ENCODE measurements at places on chromosomes 3 and 15.
A peak's percentile ranks its signal among the peaks of the same experiment; 100 is the strongest.

GRCh38 chr3:197366301-197367044 lies 68.1 kb upstream of the DLG1 start:
- H3K36me3 ChIP-seq, result no peaks in the 10 kb centered on the region
- H3K27ac ChIP-seq, result no peak overlapping the region
- H3K4me1 ChIP-seq, result no peaks in the 10 kb centered on the region
- H3K4me3 ChIP-seq, result no peak overlapping the region
- no peak for DNase-seq
- peaks cover 15% of the 10 kb centered on the region for H3K27me3 ChIP-seq

DNA sequence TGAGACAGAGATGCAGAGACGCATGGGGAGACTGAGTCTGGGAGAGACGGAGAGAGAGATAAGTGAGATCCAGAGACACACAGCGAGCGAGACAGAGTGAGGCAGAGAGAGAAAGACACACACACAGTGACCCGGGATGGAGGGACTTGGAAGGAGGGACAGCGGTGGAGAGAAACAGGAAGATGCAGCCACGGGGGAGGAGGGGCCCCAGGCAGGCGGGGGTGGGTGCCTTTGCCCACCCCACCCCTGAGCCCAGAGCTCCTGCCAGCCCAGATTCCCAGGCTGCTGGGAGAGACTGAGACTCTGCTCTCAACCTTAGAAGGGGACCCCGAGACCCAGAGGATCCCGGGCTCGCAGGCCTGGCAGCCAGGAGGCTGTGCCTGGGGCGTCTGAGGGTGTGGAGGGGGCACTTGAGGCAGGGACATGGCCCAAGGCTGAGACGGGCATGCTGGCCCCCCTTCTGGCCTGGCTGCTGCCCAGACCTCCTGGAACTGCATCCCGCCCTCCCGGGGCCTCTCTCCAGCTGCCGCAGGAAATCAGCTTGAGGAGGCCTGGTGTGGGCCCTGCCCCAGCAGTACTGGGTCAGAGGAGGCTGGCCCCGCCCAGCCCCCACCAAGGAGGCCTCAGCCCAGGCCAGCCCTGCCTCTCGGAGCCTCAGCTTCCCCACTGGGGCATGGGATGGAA lies 18.1 kb downstream of the H1-8 start:
- H3K36me3 ChIP-seq, result no peaks in the 10 kb centered on the region
- H3K4me1 ChIP-seq, result peaks cover 21% of the 10 kb centered on the region
- no peak for DNase-seq
- no peaks in the 10 kb centered on the region for H3K27me3 ChIP-seq
- no peak overlapping the region for H3K4me3 ChIP-seq

DNA sequence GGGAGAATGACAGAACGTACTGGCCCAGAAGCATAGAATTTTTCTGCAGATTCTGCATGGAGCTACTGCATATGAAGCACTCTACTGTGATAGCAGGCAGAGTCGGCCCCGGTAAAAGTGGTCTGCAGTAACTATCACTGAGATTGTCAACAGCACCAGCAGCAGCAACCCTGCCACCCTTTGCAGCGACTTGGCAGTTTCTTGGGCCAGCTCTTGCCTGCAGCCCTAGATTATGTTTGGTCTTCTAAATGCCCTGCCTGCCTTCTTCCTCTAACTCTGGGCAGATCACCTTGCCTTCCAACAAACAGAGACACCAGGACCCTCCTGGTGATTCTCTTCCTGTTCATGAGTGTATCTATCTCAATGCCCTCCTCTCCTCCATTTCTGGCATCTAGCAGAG lies 129.1 kb upstream of the ABHD17C start:
- H3K27me3 ChIP-seq, result peaks cover 37% of the 10 kb centered on the region
- no peak overlapping the region for H3K27ac ChIP-seq
- no peaks in the 10 kb centered on the region for H3K36me3 ChIP-seq
- no peaks in the 10 kb centered on the region for H3K4me1 ChIP-seq
- no peak for DNase-seq

DNA sequence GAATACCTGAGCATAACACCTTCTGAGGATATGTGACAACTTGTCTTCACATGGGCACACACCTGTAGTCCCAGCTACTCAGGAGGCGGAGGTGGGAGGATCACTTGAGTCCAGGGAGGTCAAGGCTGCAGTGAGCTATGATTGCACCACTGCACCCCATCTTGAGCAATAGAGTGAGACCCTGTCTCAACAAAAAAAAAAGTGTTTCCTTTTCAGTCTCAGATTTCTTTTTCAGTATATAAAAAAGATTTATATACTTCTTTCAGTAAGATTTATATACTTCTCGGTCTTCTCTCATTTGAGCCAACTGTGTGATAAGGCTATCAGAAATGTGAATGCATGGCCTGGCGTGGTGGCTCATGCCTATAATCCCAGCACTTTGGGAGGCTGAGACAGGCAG lies 84.9 kb upstream of the SKOR1 start:
- no peaks in the 10 kb centered on the region for H3K36me3 ChIP-seq
- DNase-seq, result no peak
- H3K4me1 ChIP-seq, result peaks cover 10% of the 10 kb centered on the region
- H3K27ac ChIP-seq, result no peak overlapping the region
- no peaks in the 10 kb centered on the region for H3K27me3 ChIP-seq
- no peak overlapping the region for H3K4me3 ChIP-seq

GRCh38 chr3:126119976-126120375 lies 36.1 kb upstream of the SLC41A3 start:
- DNase-seq, result no peak
- peaks cover 12% of the 10 kb centered on the region for H3K27me3 ChIP-seq
- H3K27ac ChIP-seq, result no peak overlapping the region

DNA sequence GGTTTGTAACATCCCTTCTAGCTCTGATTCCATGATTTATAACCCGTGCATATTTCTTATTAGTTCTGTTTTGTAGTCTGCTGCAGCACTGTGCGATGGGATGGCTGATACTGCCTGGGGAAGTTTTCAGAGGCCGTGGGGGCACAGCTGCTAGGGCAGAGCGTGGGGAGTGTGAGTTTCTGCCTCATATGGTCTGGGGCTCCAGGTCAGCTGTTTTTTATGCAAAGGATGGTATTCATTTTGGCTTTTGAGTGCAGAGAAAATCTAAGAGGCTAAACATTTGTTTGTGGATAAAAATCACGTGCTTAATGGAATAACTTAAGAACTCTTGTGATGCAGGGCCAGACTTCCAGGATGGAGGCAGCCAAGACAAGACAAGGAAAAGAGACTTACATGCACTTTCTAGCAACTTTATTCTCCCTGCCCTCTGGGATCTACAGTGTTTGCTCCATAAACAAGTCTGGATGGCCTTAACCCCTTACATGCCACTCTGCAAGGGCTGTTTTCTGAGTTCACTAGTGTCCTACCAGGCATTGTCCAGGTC lies 45.5 kb upstream of the CFAP161 start:
- no peak for DNase-seq
- peaks cover 45% of the 10 kb centered on the region for H3K27me3 ChIP-seq
- no peak overlapping the region for H3K4me3 ChIP-seq
- no peaks in the 10 kb centered on the region for H3K36me3 ChIP-seq
- H3K4me1 ChIP-seq, result peaks cover 3% of the 10 kb centered on the region
- H3K27ac ChIP-seq, result no peak overlapping the region

DNA sequence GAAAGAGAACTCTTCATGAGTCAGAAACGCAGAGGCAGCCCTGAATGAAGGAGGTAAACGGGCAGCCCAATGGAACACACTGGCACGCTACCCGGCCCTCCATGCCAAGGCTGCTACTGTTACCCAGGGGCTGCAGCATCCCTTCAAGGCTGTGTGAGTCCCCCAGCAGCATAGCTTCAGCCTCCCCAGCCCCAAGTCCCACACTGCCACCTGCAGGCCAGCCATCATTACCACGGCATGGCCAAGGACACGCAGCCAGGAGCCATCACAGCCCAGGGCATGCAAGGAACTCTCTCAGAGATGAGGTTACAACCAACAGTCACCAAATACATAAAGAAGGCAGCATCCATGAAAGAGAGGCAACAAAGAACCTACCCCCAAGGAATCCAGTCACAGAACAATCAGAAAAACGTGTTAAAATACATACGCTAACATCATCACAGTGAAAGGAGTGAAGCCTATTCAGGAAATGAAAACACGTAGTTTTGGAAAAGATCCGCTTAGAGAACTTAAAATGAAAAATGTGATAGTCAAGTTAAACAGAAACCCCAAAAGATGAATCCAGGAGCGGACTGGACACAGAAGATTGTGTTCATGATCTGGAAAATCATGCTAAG lies 22.4 kb downstream of the PLA2G4F start:
- peaks cover 12% of the 10 kb centered on the region for H3K27me3 ChIP-seq
- no peak overlapping the region for H3K4me3 ChIP-seq
- DNase-seq, result no peak
- H3K36me3 ChIP-seq, result no peaks in the 10 kb centered on the region

DNA sequence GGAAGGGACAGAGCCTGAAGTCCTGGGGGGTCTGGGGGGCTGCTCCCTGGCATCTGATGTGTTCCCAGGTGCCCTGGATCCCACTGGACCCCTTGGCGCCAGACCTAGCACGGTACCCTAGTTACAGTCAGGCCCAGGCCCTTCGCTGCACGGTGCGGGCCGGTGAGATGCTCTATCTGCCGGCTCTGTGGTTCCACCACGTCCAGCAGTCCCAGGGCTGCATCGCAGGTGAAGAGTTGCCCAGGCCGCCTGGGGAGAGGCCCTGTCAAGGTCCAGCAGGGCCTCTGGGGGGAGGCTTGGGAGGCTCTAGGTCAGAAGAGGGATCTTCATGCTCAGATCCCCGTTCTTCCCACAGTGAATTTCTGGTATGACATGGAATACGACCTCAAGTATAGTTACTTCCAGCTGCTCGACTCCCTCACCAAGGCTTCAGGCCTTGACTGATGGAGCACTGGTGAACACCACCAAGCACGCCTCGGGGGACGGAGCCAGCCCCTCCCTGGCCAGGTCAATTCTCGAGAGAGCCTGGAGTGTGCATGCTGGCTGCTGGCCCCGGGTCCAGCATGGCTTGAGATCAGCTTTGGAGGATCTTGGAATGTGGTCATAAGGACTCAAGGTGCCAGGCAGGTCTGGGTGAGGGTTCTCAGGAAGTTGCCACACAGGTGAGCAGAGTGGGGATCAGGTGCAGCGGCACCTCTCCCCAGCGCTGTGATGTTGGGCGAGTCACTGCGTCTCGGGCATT lies 1.8 kb upstream of the PLA2G4B start:
- peaks cover 11% of the 10 kb centered on the region for H3K4me1 ChIP-seq
- no peaks in the 10 kb centered on the region for H3K36me3 ChIP-seq
- H3K27me3 ChIP-seq, result no peaks in the 10 kb centered on the region
- no peak overlapping the region for H3K4me3 ChIP-seq
- no peak overlapping the region for H3K27ac ChIP-seq
- no peak for DNase-seq

DNA sequence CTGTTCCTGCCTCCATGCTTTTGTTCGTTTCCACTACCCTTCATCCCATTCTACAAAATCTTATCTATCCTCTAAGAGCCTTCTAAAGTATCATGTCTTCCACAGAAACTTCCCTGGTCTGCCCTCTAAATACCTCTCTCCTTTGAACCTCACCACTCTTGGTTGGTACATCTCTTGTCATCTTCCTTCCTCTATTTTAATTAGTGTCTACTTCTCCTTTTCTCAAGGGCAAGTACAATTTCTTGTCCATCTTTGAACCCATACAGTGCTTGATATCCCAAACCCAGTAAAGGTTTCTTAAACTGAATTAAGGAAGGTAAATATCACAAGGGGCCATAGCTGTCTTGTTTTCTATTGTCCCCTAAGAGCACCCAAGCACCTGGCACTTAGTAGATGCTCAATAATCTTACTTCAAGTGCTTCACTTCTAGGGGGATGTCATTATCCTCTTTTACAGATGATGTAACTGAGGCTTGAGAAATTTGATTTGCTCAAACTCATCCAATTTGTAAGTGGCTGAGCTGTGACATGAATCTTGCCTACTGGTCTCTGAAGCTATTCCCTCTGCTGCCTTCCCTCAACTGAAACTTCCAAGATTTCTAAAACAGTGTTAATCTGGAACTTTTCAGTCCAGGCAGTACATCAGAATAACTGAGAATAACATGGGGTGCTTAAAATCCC lies 2.6 kb upstream of the DAPK2 start:
- H3K27ac ChIP-seq, result no peak overlapping the region
- DNase-seq, result no peak
- H3K4me3 ChIP-seq, result peak overlapping the region; percentile 1
- H3K36me3 ChIP-seq, result no peaks in the 10 kb centered on the region

GRCh38 chr3:16303037-16303575 lies 38.1 kb downstream of the OXNAD1 start:
- H3K27ac ChIP-seq, result peak overlapping the region; percentile 87
- no peak for DNase-seq
- H3K4me3 ChIP-seq, result no peak overlapping the region

DNA sequence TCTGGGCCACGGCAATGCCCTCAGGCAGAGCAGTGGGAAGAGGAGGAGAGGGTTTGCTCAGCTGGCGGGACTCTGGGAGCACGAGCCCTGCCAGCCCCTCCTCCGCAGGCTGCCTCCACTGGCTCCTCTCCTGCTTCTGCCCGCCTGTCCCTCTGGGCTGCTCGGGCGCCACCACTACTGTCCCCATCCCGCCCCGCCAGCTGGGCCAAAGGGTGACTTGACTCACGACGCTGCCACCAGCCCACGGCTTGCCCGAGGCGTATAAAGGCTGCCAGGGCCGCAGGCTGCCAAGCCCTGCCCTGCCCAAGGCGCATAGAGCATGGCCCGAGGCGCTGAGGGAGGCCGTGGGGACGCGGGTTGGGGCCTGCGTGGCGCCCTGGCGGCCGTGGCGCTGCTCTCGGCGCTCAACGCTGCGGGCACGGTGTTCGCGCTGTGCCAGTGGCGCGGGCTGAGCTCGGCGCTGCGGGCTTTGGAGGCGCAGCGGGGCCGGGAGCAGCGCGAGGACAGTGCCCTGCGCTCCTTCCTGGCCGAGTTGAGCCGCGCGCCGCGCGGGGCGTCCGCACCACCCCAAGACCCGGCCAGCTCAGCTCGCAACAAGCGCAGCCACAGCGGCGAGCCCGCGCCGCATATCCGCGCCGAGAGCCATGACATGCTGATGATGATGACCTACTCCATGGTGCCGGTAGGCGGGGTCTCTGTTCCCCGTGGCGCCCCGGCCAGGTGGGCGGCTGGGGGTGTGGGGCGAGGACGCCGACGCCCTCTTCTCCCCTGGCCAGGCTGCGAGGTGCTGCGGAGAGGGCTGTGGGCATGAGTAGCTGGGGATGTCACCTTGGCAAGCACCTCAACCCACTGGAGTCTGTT lies at the start of gene GLDN:
Gene GLDN, plus strand, starts transcription at position 290 of the 861 bp plus-strand sequence. Its CDS starts 30 bp downstream, at position 320.
- H3K36me3 ChIP-seq, result no peaks in the 10 kb centered on the region
- no peak within 1 kb of the TSS for H3K27ac ChIP-seq
- H3K4me1 ChIP-seq, result no peaks in the 10 kb centered on the region
- H3K4me3 ChIP-seq, result no peak within 1 kb of the TSS

GRCh38 chr3:192366916-192367315 lies 360.4 kb downstream of the FGF12 start:
- no peaks in the 10 kb centered on the region for H3K4me1 ChIP-seq
- H3K27ac ChIP-seq, result no peak overlapping the region
- no peaks in the 10 kb centered on the region for H3K27me3 ChIP-seq
- no peak overlapping the region for H3K4me3 ChIP-seq
- no peak for DNase-seq

- H3K4me3 ChIP-seq, result no peak overlapping the region
- no peak for DNase-seq
- H3K27me3 ChIP-seq, result peaks cover 4% of the 10 kb centered on the region
- H3K4me1 ChIP-seq, result no peaks in the 10 kb centered on the region
Measured at GRCh38 chr3:109114746-109115145, 3.2 kb downstream of the MORC1 start.
